Mononuclear cell (primary cell): ENCODE measurements at places on chromosomes 7 and 10. TPM values are rescaled to one million over a fixed set of nuclear protein-coding genes. Genes with fewer than 3 reads are reported as not detected.

ZPBP gene
- total RNA-seq = not detected

HKDC1 gene
- 1.0 TPM for total RNA-seq

GARS1 gene
- 74.0 TPM for total RNA-seq

CAMK1D gene
- total RNA-seq = 11.0 TPM

ABCB1 gene
- 12.3 TPM for total RNA-seq

ARHGEF5 gene
- total RNA-seq = 5.1 TPM

PLPP4 gene
- total RNA-seq = not detected

MYL7 gene
- total RNA-seq = not detected

HERPUD2 gene
- 61.1 TPM for total RNA-seq

SEC23IP gene
- 17.8 TPM for total RNA-seq

GIMAP4 gene
- total RNA-seq = 47.9 TPM

GIMAP8 gene
- 4.2 TPM for total RNA-seq

NEBL gene
- 0.10 TPM for total RNA-seq

NYAP1 gene
- total RNA-seq = 0.10 TPM

ZNF467 gene
- 6.8 TPM for total RNA-seq

CPA1 gene
- total RNA-seq = not detected

CCDC172 gene
- total RNA-seq = not detected

FBXO24 gene
- 0.21 TPM for total RNA-seq

HK1 gene
- 35.6 TPM for total RNA-seq

NAT16 gene
- total RNA-seq = not detected

NOS3 gene
- total RNA-seq = 2.1 TPM

CDK1 gene
- total RNA-seq = 3.4 TPM

ITPRID1 gene
- 0.73 TPM for total RNA-seq

ASZ1 gene
- not detected for total RNA-seq

INHBA gene
- total RNA-seq = 5.5 TPM

NME8 gene
- total RNA-seq = 1.7 TPM

HACD1 gene
- 0.84 TPM for total RNA-seq

SCIN gene
- 0.21 TPM for total RNA-seq

COL1A2 gene
- 0.52 TPM for total RNA-seq

CH25H gene
- 0.63 TPM for total RNA-seq

CTAGE4 gene
- 2.0 TPM for total RNA-seq

ABCC2 gene
- 2.2 TPM for total RNA-seq

H2BK1 gene
- total RNA-seq = not detected

RADIL gene
- total RNA-seq = not detected

ASIC3 gene
- 0.84 TPM for total RNA-seq

VIPR2 gene
- total RNA-seq = 0.31 TPM

CAV1 gene
- 1.5 TPM for total RNA-seq
